ENCODE measurements at places on chromosomes 5 and 9.

DNA sequence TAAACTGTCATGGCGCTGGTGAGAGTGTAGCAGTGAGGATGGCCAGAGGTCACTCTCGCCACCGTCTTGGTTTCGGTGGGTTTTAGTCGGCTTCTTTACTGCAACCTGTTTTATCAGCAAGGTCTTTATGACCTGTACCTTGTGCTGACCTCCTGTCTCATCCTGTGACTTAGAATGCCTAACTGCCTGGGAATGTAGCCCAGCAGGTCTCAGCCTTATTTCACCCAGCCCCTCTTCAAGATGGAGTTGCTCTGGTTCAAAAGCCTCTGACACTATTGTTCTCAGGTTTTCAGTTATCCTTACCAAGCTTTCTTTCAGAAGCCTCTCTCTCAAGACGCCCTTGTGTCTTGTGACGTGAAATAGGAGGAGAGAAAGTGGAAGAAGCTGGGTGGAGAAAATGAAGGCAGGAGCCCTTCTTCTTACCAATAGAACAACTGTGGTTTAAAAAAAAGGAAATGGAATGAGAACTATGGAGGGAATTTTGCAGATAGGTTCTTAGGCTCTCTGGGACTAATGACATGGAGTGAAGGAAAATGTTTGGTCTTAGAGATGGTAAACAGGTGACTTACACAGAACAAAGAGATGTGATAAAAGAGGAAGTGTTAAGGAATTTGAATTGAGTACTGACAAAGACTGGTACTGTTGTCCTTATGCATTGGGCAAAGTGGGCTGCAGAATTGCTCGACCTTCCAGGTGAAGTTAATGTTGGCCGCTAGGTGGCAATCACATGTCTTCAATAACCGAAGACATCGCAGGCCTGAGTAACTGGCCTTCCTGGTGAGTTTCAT is 133.3 kb upstream of the RAI14 start:
- peak; percentile 33 for DNase-seq

DNA sequence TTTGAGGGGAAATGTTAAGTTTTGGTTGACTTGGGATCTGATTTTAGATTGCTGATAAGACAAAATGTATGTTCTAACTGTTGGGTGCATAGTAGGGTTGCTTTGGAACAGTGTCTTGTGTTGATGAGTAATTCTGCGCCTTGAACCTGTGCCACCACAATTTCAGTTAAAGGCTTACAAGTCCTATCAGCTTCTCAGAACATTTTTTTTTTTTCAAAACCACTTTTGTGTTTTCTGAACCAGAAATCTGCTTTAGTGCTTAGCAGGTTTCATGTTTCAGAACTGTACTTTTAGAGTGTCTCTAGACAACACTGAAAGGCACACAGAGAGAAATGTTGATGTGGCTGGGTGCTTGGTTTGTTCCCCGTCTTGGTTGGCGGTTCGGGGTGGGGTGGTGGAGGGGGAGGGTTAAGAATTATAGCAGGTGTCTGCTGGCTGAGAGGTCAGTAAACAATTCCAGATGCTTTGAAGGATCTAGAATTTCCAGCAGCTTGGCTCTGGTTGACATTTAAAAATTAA is 84.6 kb downstream of the ANKRD55 start:
- peak; percentile 44 for DNase-seq

GRCh38 chr5:77486344-77486962 is 5.7 kb downstream of the WDR41 start:
- no peak for DNase-seq

GRCh38 chr5:75668977-75669689 is 48.1 kb downstream of the POC5 start:
- no peak for DNase-seq

- no peak for DNase-seq
Measured at GRCh38 chr9:121349009-121349408, 21.0 kb downstream of the STOM start.

DNA sequence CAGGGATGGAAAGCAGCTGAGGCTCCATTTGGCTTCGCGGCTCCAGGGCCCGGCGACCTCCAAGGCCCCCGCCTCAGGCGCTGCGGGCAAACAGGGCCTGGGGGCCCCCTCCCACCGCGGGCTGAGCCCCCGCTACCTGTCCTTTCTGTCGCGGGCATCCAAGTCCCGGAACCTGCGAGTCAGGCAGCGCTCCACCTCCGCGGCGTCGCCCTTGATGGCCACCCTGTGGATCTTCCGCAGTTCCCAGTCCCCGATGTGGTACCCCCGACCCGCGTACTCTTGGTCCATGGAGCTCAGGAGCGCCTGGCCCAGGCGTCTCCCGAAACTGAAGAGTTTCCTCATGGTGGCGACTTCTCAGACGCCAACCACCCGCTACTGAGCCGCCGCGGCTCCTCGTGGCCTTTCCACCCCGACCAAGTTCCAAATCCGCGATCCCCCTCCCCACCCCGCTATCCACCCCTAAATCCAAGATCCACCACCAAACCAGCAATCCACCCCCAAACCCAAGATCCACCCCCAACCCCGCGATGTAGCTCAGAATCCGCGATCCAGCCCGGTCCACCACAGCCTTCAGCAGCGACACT is 86.5 kb upstream of the CCDC180 start:
- DNase-seq = no peak

DNA sequence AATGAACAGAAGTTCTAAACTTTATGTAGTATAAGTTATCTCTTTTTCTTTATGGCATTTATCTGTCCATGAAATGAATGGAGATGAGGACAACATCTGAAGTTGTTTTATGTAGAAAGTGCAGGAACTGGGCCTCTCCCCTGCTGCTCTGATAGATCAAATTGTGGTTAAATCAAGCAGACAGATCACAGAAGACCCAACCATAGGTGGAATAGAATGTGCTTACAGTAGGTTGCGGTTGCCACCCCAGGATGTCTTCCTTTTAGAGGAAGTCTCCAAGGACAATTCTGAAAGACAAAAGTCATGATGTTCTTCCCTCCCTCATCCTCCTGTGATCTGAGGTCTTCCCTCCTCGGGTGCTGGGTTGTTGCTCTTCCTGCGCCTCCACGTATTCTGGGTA is 12.9 kb downstream of the RASGRF2 start:
- DNase-seq = no peak

GRCh38 chr5:56211298-56211865 is 21.7 kb downstream of the ANKRD55 start:
- DNase-seq = no peak

- DNase-seq = no peak
Measured at GRCh38 chr9:126428534-126429175, 102.0 kb downstream of the MVB12B start.

- no peak for DNase-seq
Measured at GRCh38 chr9:36897478-36897877, 136.6 kb downstream of the PAX5 start.

- no peak for DNase-seq
Measured at GRCh38 chr9:77016121-77016525, 3.3 kb upstream of the FOXB2 start.

DNA sequence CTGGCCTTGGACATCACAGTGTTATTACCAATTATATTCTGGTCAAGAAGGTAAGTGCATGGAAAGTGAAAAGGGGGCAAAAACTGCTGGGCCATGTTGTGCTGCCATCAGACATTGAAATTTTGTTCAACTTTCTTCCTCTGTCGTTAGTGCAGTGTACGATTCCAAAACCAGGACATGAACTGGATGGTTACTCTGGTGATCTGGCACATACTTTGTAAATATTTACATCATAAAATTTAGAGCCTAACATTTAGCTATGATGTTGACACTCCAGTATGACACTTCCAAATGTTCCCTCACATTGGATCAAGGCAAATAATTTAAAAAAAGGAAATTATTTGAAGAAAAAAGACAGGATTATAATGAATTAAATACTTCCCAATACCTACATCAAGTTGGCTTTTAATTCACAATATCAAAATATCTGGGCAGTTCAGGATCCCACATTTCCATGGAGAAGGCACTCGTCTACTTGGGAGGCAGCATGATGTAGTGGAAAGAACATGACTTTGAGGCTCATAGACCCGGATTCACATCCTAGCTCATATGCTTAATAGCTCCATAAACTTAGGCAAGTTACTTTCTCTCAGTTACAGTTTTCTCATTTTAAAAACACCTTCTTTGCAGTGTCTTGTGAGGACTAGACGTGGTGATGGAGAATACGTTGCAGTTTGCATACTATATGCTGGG is 342.5 kb upstream of the MPDZ start:
- DNase-seq = no peak

DNA sequence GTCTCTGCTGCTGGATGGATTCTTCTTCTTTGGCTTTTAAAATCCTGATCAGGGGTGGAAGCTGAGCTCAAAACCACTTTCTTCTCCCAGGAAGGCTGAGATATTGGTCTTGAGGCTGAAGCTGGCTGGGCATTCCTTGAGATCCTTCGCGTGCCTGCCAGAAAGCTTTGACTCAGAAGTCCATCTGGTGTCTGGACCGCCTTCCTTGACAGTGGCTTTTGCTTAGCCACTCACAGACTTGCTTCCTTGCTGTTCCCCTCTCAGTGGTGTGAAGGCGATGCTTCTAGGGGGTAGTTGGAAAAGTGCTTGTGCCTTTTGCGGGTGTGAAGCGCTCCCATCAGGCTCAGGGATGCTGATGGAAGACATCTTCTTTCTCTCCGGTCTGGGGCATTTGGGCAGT is 45.9 kb downstream of the RGS3 start:
- DNase-seq = no peak

- DNase-seq = peak; percentile 10
Measured at GRCh38 chr5:118791926-118792734, 196.2 kb downstream of the DTWD2 start.

GRCh38 chr5:121913418-121913817 is 48.4 kb upstream of the SRFBP1 start:
- DNase-seq = no peak

- DNase-seq = no peak
Measured at GRCh38 chr9:112285056-112285455, 48.4 kb downstream of the PTBP3 start.

GRCh38 chr9:38065369-38066075 is 3.5 kb downstream of the SHB start:
- no peak for DNase-seq

DNA sequence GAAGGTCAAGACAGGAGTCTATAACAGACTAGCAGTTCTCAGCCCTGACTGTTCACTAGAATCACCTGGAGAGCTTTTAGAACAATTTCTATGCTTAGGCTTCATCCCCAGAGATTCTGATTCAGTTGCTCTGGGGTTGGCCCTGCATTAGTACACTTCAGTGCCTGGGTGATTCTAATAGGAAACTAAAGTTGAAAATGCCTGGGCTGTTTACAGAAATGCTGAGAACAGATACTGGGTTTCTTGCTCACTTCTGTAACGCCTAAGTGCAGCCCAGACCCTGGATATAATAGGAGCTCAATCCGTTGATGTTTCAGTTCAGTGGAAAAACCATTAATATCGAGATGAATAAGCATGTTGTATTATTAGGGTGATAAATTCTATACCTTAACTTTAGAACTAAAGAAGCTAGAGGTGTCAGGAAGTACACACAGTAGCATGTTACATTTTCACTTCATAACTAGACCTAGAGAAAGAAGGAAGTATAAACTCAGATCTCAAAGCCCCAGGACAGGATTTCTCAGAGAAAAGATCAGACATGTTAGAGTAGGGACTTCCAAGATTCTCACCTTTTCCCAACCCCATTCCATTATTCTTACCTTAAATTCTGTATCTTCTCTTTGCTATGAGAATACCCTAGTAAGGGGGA is 20.4 kb downstream of the HAVCR2 start:
- DNase-seq = no peak

GRCh38 chr5:138724470-138725146 is 28.6 kb upstream of the CTNNA1 start:
- no peak for DNase-seq

GRCh38 chr9:38015906-38016305 is 53.1 kb downstream of the SHB start:
- no peak for DNase-seq

- DNase-seq = no peak
Measured at GRCh38 chr5:12848709-12849108, 944.5 kb upstream of the CTNND2 start.

GRCh38 chr5:111731638-111732037 is 25.4 kb downstream of the NREP start:
- DNase-seq = no peak

- DNase-seq = no peak
Measured at GRCh38 chr5:16082053-16082452, 97.5 kb downstream of the MARCHF11 start.

GRCh38 chr5:159947708-159948358 is 31.6 kb downstream of the ADRA1B start:
- no peak for DNase-seq

GRCh38 chr5:59685191-59685530 is 208.4 kb downstream of the PDE4D start:
- DNase-seq = no peak

GRCh38 chr5:84287951-84288350 is 96.7 kb downstream of the EDIL3 start:
- DNase-seq = no peak

GRCh38 chr5:158676642-158677469 is 422.9 kb downstream of the EBF1 start:
- DNase-seq = no peak

DNA sequence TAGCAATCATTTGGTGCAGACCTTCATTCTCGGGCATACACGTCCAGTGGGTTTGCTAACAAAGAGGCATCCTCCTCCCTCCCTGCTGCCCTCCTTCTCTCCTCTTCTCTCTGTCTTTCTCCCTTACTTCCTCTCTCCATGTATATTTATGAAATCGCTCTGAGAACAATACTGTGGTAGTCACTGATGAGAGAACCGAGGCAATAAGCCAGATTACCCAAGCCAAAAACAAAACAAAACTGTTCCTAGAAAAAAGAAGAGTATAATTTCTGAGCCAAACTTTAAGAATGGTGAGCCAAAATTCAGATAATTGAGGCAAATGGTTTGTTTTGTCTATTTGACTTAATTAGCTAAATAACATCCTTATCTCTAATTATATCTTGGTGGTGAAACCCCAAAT is 15.8 kb upstream of the HMHB1 start:
- DNase-seq = no peak

- no peak for DNase-seq
Measured at GRCh38 chr5:116456036-116456435, 118.6 kb downstream of the SEMA6A start.

DNA sequence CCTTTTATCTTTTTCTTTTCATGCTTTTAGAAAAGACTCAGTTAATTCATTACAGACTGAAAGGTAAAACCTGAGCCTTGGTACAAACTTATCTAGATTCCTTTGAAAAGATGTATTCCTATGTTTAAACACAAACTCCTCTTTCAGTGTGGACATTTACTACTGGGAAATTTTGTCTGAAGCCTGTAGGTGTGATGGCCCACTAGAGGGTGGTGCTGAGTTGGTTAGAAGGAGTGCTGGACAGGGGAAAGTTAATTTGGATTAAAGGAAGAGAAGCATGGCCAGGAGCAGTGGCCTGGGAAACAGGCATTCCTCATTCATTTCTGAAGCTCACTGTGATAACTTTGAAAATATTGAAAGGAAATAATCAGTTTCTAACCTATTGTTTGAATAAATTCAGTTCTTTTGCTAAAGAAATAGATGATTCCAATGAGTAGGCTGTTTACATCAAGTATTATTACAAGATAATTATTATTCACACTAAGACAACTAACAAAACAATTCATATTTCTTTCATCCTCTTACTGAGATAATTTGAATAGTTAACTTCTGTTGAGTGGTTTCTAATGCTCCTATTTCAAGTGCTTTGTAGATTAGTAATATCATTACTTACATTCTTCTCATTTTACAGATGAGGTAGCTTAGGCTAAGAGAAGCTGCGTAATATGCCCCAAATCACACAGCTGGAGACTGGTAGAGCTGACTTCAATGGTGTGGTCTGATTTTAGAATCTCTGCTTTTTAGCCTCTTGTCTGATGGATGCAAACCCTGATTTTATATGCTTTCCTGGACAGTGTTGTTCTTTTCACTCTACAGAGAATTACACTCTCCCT is 150.9 kb downstream of the ADGRV1 start:
- DNase-seq = no peak

Data from CD4-positive, alpha-beta memory T cell (primary cell).